EH (cell line): ENCODE measurements at places on chromosomes 5 and 9.

- no peak for DNase-seq
Observed at GRCh38 chr5:8949908-8950307, 596.0 kb downstream of the SEMA5A start.

DNA sequence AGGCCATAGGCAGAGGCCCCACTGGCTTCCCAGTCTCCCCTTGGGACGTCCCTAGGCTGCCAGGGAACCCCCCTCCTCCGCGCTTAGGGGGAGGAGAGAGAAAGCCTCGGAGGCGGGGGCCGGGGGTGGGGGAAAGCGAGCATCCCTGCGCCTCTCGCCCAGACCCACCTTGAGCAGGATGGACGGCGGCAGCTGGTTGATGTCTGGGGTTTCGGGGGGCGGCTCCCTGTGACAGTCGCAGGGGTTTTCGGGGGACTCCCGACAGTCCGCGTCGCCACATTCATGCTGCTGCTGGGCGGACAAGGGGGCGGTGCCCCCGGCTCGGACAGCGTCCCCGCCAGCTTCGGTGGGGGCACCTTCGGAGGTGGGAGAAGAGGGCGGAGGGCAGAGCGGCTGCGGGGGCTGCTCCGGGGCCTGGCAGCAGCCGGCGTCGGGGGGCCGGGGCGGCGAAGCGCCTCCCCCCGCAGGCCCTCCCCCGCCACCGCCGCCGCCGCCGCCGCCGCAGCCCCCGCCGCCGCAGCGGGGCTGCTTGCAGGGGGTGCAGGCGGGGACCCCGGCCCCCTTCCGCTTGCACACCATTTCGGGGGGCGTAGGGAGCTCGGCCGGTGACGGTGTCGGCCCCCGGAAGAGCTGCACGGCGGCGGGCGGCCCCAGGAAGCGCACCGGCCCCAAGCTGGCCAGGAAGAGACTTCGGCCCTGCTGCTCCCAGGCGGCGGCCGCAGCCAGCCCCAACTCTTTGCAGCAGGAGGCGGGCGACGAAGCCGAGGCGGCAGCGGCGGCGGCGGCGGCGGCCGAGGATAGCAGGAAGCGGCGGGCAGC, 1.2 kb downstream of the FBXL17 start:
- peak; percentile 27 for DNase-seq

DNA sequence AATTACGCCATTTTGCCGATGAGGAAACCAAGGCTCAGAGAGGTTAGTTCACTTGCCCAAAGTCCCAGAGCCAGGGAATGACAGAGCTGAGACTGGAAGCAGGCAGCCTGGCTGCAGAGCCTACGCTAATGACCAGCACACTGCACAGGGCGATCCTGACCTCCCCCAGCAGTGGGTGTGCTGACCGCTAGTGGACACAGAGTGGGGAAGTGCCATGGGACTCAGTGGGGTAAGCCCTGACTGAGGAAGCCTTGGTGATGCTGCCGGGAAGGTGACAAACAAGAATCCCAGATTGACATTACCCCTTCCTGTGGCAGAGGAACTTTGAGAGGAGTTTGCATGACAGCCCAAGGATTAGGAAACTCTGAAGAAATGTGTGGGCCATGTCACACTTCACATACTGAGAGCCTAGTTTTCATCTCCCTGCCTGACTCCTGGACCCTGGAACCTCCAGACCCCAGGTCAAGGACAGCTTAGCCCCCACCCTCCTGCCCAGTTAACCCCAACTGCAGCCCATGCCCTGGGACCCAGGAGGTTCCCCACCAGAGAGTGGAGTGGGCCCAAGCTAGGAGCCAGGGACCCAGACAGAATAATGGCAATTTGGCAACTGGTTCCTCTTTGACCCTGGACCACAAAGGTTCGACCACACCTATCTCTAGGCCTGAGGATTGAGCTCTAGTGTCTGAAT, 19.7 kb upstream of the CSF1R start:
- peak; percentile 3 for DNase-seq

DNA sequence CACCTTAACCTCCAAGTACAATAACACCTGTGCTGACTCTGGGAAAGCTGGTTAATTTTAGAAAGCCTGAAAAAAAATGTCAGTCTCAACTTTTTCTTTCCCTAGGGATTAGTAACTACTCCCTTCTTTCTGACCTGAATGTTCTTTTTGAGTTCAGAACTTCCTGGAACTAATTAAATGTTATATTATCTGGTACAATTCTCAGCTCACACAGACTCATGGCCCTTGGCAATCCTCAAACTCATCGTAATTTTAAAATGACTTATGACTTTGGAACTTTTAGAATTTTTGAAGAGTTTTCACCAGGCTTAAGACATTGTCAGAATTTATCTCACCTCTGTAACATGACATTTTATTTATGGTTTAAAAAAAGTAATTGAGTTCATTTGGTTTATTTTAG, 315.0 kb downstream of the FER start:
- peak; percentile 73 for DNase-seq

DNA sequence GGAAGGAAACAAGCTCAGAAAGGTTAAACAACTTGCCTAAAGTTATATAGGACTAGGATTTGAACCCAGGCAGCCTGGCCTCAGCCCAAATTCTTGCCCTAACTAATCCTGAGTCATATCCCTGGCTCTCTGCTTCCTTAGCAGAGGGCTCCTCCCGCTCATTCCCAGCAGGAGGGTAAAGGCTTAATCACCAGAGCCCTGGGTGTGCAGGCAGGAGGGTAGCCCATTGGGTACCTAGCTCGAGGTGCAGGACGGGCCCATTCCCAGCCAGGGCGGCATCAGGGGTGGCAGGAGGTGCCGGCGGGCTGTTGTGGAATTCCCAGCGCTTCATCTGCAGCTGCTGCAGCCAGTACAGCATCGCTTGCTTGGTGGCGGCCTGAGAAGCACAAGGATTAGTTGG, 3.9 kb downstream of the TBC1D2 start:
- peak; percentile 90 for DNase-seq

DNA sequence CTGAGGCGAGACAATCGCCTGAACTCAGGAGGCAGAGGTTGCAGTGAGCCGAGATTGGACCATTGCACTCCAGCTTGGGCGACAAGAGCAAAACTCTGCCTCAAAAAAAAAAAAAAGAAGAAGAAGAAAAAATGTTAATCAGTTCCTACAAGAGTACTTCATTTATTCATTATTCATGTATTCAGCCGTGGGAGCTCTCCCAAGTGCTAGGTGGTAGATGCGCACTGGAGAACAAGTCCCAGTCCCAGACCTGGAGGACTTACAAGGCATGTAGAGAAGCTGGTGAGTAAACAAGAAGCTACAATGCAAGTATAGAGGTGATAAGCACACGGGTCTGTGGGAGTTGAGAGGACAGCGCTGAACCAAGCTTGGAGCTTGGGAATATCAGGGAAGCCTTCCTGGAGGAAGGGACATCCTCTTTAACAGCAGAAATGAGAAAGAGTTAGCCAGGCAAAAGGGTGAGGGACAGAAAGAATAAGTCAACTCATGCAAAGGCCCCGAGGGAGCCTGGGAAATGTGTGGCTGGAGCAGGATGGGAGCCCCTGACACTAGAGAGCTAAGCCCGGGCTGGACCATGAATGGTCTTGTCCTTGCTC, 17.4 kb upstream of the AQP7 start:
- DNase-seq, result no peak
